ENCODE measurements at places on chromosomes 13 and 19.

GRCh38 chr13:87677496-87678371 is 6.6 kb downstream of the SLITRK5 start:
- DNase-seq = no peak

DNA sequence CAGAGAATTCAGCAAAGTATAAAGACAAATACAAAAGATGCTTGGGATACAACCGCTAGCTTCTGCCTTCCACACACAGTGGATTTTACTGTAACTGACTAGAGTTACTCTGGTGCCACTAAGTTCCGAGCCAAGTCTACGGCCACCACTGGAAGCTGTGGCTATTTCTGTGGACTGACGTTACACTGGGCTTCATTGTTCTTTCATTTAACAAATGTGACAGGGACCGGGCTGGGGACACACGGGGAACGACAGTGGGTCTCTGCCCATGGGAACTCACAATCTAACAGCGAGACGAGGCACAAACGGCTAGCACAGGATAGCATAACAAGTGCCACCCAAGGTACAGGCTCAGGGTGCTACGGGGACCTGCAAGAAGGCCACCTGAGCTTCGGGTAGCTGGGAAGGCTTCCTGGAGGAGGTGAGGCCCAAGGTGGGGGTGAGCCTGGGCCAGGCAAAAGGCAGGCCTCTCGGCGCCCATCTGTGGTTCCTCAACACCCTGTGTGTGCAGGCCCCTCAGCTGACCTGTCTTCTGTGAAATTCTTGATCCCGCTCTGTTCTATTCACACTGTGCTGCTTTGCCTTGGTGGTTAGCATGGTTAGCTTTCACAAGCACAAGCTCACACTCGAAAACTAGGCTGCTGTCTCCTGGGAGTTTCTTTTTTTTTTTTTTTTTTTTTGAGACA is 10.3 kb upstream of the IL4I1 start:
- DNase-seq = no peak

GRCh38 chr13:46315491-46316075 is 71.5 kb downstream of the RUBCNL start:
- DNase-seq = no peak

DNA sequence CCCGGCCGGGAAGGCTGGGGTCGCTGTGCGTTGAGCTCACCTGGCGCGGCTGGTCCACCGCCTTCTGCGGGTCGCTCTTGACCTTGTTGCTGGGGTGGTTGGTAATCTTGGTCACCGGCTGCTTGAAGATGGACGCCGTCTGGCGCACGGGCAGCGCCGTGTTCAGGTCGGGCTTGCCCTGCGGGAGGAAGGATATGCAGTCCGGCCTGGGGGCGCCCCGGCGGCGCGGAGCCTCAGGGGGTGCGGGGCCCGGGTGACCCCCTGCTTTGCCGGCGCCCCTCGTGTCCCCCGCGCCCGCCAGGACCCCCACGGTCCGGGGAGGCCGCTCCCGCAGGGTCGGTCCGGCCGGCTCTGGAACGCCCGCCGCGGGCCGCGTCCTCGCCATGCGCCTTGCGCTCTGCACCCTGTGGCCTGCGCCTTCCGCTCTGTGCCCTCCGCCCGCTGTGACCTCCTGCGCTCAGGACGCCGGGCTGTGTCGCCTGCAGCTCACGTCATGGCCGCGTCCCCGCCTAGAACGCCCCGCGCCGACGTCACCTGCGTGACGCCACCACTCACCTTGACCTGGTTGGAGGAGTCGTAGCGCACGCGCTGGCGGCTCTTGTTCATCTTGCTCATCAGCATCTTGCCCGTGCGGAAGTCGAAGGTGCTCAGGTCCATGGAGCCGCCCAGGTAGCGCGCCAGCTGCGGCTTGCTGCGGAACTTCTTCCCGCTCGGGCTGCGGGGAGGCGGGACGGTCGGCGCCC is 8.0 kb downstream of the MBD3 start:
- DNase-seq = no peak

DNA sequence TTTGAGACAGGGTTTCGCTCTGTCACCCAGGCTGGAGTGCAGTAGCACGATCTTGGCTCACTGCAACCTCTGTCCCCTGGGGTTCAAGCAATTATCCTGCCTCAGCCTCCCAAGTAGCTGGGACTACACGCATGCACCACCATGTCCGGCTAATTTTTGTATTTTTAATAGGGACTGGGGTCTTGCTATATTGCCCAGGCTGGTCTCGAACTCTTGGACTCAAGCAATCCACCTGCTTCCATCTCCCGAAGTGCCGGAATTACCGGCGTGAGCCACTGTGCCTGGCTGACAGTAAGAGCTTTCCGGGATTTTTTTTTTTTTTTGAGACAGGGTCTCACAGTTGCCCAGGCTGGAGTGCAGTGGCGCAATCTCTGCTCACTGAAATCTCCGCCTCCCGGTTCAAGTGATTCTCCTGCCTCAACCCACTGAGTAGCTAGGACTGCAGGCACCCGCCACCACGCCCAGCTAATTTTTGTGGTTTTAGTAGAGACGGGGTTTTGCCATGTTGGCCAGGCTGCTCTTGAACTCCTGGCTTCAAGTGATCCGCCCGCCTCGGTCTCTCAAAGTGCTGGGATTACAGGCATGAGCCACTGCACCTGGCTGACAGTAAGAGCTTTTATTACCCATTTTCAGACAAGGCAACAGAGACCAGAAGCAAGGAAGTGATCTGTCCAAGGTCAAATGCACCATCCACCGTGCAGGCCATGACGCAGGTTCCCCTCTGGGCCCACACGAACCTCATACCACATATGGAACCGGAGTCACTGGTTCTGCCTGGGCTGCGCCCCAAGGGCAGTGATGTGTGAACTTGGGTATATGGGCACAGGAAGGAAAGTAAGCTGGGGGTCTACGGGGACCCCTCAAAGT is 21.0 kb downstream of the RFX1 start:
- no peak for DNase-seq

- no peak for DNase-seq
These were observed 23.7 kb upstream of the SHISA2 start for GRCh38 chr13:26075498-26075897.

- DNase-seq = no peak
These were observed 6.2 kb upstream of the GP6 start for GRCh38 chr19:55044286-55044685.

GRCh38 chr13:31009166-31009565 is 76.7 kb downstream of the TEX26 start:
- DNase-seq = no peak

DNA sequence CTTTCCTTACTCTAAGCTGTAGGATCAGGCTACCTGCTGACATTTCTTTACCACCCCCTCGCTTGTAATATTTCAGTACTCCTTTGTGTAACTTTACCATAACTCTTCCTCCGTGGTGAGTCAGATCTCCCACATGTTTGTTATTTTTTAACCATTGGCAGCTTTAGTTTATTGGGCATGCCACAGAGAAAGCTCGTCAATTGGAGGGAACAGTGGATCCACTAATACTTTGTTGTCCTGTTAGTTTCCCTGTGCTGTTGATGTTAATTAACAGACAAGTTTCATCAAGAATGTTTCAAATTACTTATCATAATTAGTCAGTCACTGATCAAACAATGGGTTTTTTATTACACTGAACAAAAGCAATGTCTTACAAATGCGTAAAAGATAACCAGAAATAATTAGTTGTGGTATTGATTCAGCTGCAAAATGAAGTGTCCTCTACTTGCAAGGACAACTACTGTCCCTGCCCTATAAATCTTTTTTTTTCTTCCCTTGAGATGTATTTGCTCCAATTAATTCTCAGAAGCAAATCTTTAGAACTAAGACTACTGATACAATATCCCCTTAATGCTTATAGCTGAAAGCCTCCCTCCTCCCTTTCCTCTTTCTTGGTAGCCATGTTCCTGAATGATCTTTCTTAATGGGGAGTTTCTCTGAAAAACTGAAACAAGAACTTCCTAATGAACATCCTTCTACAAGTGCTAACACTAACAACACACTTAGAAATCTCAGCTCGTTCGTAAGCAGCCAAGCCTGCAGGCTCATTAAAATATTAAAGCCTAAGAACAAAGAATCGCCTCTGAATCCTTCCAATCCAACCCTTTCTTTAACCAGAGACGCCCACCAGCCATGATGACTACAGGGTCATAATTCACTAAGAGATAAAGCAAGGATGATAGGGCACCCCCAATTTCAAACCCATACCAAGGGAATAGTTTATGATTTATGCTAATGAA is 22.2 kb downstream of the EFNB2 start:
- DNase-seq = peak; percentile 63

DNA sequence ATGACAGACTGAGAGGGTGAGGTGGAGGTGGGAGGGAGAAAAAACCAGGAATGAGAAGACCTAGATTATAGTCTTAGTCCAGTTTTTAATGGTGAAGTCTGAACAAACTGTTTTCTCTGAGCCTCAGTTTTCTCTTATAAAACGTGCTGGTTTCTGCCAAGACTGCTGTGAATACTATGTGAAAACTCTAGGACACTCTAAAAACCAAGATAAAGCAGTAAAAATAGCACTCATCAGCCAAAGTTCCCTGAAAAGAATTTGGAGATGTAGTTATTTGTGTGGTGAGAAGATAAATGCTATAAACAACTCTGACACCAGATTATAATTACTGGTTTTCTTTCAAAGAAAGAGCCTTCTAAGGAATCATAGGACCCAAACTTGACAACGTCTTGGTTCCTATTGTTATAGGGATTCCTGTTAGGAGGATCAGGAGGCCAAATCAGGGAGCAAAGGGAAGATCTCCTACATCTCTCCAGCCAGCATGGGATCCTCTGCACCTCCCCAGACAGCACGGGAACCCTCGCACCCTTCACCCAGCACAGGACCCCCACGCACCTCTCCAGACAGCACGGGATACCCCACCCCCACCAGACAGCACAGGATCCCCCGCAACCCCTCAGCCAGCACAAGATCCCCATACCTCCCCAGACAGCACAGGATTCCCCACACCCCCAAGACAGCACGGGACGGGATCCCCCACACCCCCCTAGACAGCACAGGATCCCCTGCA is 130.2 kb downstream of the MIPEP start:
- DNase-seq = no peak

GRCh38 chr19:18310118-18310909 is 12.6 kb downstream of the LSM4 start:
- no peak for DNase-seq

DNA sequence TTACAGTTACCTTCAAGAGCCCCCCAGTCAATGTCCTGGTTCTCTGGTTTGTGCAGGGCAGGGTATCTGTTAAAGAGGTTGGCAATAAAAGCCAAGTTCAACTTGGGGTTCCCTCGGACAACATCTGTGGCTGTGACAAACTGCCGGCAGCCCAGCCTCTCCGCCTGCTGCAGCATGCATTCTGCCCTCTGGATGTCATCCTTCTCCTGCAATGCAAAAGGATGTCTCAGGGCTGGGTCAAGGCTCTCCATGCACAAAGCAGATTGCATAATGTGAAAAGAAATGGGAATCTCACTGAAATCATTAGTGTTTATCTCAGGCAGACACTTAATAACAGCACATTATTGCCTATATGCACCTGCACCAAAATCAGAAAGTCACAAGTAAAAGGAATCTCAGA is 35.1 kb downstream of the LCP1 start:
- no peak for DNase-seq

GRCh38 chr13:93577105-93577504 is 350.5 kb downstream of the GPC6 start:
- no peak for DNase-seq

DNA sequence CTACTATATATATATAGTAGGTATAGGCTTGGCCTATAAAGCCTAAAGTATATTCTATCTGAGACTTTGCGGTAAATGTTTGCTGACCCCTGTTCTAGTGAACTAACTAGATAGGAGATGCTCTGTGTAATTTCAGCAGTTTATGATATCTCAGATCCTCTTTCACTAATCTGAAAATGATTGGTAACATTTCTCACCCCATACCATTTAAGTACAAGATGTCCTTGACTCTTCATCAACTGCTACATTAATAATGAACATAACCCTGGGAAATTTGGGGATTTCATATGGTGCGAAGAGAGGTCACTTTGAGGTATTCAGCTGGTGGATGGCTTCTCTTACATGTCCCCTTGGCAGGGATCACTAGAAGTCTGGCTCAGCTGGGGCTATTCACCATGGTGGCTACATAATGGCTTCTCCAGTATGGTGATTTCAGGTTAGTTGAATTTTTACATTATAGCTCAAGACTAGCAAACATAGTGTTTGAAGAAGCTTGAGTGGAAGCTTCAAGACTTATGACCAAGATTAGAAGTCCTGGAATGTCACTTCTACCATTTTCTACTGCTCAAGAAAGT is 103.6 kb upstream of the MYCBP2 start:
- no peak for DNase-seq

DNA sequence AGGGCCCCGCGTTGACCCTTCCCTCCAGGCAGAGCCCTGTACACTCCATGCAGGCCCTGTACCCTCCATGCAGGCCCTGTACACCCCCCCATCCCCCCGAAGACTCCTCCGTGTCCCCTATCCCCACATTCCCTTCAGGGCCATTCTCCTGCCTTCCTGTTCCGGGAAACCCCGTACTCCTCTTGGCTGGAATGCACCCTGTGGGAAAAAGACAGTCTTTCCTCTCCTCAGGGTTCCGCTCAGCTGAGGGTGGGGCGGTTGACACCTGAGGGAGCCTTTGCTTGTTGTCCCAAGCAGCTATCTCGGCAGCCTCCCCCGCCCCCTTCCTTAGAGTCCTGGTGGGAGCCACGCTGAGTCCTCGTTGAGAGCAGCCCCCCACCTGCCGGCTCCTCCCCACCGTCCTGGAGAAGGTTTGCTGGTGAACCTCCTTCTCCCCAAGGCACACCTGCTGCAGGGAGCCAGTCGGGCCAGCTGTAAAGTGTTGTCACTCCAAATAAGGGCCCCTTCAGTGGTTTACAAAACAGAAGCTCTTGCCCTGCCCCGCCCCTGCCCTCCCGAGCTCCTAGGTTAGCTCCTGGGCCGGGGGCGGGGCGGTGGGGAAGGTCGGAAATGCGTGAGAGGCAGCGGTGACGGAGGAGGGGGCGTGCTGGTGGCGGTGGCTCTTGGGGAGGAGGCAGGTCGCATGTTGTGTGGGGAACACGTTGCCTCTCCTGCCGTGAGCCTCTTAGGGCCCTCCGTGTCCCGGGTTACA is 1.5 kb downstream of the GNA11 start:
- peak; percentile 31 for DNase-seq

DNA sequence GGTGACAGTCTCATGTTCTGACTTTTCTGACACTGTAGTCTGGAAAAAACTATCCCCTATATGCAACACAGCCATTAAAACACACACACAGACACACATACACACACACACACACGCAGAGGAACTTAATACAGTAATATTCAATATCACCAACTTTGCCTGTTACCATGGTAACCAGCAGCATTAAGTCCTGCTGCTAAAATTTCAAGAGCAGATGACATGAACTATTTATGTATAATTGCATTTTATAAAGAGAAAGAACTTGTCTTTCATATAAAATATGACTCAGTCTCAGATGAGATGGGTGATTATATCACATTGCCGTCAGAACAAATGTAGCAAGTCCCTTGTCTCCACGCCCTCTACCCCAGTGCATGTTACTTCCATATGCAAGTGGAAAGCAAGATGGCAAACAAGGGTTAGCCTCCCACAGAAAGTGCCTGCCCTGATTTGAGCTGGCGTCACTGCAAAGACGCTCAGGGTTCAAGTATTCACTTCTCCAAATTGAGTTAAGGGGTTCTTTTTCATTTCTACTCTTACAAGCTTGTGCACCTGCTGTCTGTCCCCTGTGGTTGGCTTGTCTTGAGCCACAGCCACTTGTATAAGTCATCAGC is 576.8 kb downstream of the UQCRFS1 start:
- DNase-seq = no peak

Data from lung microvascular endothelial cell (primary cell).